ENCODE measurements at places on chromosomes 7 and 10. TPM values are rescaled to one million over a fixed set of nuclear protein-coding genes. Genes with fewer than 3 reads are reported as not detected.

GRCh38 chr7:130478991-130479390 is 12.9 kb upstream of the MEST start:
- DNase-seq, result no peak

GRCh38 chr10:74118804-74119203 is 31.8 kb downstream of the AP3M1 start:
- no peak for DNase-seq

DNA sequence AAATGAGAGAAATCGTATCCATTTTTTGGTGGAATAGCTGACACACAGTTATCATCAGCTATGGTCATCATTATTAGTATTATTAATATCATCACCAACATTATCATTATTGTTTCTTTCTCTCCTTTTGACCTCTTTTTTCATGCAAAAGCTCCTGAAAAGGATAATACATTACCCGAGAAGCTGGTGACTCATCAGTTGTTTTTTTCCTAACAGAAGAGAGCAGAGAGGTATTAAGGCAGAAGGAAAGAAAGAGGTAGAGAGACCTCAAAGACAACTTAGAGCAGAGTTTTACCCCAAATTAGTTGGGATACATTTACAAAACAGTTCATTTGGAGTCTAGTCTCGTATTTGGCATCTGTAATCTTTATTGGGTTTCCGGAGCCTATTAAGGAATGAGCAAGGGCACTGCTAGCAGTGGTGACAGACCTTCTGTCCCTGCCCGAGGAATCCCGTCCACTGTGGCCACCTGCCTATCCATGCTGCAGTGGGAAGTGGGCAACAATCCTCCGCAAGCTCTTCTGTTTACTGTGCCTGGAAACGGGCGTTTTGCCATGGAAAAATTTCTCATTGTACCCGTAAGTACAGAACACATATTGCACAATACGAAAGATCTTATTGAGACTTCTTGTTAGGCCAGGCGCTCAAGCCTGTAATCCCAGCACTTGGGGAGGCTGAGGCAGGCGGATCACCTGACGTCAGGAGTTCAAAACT is 170.0 kb upstream of the MKLN1 start:
- DNase-seq, result no peak

- no peak for DNase-seq
Observed at GRCh38 chr7:128737441-128737840, 1.7 kb upstream of the CALU start.

- no peak for DNase-seq
Observed at GRCh38 chr7:41599760-41600159, 103.1 kb downstream of the INHBA start.

DNA sequence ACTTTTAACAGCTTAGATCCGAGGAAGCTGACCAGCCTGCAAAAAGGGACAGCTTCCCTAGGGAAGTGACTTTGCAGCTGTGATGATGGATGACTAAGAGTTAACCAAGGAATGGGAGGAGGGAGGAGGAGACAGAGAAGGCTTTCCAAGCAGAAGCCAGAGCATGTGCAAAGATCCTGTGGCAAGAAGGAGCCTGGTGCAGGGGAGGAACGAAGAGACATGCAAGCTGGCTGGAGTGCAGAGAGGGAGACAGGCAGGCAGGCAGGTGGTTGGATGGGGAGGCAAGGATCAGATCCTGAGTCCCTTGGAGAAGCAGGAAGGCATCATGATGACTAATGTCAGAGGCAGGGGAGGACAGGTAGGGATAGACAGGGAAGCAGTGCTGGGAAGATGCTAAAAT is 148.8 kb downstream of the PFKFB3 start:
- DNase-seq, result no peak

DNA sequence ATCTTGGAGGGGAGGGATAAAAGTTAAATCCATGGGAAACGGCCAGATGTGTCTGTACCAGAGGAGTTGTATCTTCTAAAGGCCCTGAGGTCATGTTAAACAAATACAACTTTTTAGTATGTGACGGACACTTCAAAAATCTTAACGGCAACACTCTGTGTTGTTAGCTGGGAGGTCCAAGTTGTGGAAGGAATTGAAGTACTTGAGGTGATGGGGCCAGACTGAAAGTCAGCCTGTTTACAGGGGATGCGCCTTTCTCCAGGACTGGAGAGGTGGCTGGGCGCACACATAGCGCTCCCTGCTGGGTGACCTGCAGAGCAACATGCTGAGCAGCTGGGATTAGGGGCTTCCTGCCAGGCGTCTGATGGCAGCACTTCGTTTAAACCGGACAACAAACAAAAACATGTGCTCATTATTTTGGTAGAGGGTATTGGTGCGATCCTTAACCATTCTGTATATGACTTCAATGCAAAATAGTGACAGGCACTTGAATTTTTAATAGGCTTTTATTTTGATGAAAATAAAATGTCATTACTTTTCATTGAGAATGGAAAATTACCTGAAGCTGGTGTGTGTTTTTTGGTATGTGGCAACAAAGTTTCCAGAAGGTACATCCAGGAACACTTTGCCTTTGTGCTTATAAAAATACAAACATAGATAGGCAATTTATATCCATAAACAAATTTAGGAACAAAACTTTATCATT is 198.2 kb downstream of the MLLT10 start:
- peak; percentile 90 for DNase-seq

DNA sequence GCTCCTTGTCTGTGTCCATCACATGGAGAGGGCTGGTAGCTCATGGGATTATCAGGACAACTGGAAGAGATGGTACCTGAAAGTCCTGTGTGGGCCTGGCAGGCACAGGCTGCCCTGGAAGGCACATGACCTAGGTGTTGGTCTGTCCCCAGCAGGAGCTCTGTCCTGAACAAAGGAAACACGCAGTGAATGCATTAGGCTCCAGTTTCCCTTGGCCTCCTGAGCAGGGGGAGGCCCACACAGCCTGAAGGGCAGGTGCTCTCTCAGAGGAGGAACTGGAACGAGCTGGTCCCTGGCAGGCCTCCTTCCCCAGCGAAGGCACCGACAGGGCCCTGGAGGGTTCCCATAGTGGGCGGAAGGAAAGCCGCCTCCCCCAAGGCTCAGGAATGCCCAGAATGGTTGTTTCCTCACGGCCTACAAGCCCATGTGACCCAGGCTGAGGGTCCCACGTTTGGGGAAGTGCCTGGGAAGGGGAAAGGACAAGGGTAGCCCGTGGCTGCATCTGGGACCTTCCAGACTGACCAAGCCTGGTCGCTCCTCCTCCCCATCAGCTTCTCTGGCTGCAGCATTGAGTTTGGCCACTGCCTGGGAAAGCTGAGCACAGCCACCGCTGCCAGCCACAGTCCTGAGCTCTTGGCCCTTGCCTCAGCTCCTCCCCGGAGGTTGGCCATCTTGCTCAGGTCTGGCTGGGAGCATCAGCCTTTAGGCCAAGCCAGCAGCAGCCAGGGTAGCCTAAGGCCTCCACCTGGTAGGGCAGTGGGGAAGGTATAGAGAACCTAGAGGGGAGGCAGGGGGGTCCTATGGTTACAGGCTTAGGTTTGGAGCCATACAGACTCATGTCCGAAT is 21.8 kb downstream of the CXCL12 start:
- DNase-seq, result no peak

DNA sequence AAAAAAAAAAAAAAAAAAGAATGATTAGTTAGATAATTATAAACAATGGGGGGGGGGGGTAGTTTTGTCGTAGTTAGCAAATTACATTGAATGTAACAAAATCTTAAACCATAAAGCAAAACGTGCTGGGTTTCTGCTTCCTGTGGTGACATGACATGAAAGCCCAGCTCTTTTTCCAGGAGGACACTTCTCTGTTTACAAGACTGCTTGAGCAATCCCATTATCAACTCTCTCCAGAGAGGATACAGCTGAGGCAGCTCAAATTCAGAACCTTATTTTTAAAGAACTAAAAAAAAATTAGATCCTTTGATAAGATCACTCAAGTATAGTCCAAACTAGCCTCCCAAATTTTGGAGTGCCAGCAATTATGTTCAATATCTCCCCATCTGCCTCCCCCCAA is 58.6 kb downstream of the ADRB1 start:
- DNase-seq, result no peak

Gene MEST
- total RNA-seq, result 3.1 TPM

Gene ANXA7
- 100 TPM for total RNA-seq
